ENCODE measurements at places on chromosomes 1 and 21.

GRCh38 chr1:42940851-42941639, 17.6 kb downstream of the SLC2A1 start:
- DNase-seq, result no peak

- no peak for DNase-seq
These were observed 58.5 kb upstream of the BCL10 start for GRCh38 chr1:85334962-85335361.

DNA sequence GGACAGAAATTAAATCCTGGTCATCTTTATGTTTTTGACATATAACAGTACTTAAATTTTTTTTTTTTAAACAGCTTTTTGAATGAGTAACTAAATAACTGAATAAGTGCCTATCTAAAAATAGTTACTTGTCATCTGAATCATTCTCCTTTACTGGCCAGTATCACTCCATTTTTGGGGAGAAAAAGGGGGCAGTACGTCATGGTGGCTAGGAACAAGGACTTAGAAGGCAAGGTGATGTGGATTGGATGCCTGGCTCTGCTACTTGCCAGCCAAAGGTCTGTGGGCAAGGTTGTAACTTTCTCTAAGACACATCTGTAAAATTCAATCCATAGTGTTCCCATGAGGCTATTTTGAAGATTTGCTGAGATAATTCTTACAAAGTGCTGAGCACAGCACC, 220.4 kb upstream of the DEPDC1 start:
- no peak for DNase-seq

DNA sequence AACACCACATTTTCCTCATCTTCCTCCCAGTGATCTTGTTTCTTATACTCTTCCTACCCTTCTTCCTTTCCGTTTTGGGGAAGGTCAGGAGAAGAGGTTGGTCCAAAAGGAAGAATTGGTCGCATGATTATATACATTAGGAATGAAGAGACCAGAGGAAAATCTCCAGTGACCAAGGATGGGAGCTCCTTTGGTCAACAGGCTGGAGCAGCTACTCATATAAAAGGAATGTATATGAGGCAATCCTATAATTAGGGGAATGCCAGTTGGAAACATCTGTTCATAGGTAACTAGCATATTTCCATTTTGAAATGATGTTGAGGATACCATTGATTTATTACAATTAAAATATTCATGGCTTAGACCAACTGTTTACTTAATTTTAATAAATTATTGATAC, 114.5 kb downstream of the LRRC40 start:
- DNase-seq, result no peak

GRCh38 chr1:77273891-77274290, 7.9 kb upstream of the AK5 start:
- no peak for DNase-seq

DNA sequence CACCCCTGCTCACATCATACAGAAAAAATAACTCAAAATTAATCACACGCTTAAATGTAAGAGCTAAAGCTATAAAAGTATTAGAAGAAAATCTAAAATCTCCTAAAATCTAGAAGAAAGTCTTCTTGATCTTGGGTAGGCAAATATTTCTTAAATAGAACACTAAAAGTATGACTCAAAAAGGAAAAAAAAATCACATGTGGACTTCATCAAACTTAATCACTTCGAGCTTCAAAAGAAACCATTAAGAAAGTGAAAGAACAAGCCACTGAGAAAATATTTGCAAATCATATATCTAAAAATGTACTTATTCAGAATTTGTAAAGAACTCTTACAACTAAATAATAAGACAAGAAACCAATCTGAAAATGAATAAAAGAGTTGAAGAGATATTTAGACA, 32.7 kb downstream of the LRRC52 start:
- no peak for DNase-seq

- peak; percentile 55 for DNase-seq
These were observed 1.6 kb downstream of the LMO4 start for GRCh38 chr1:87330057-87330884.

GRCh38 chr1:165551469-165551868, 7.7 kb downstream of the LRRC52 start:
- no peak for DNase-seq

- no peak for DNase-seq
These were observed 652.9 kb downstream of the PLA2G4A start for GRCh38 chr1:187481581-187482148.

GRCh38 chr1:147209825-147210821, 15.0 kb downstream of the FMO5 start:
- DNase-seq, result no peak

GRCh38 chr21:44548922-44549321, 2.4 kb downstream of the KRTAP10-2 start:
- DNase-seq, result no peak

DNA sequence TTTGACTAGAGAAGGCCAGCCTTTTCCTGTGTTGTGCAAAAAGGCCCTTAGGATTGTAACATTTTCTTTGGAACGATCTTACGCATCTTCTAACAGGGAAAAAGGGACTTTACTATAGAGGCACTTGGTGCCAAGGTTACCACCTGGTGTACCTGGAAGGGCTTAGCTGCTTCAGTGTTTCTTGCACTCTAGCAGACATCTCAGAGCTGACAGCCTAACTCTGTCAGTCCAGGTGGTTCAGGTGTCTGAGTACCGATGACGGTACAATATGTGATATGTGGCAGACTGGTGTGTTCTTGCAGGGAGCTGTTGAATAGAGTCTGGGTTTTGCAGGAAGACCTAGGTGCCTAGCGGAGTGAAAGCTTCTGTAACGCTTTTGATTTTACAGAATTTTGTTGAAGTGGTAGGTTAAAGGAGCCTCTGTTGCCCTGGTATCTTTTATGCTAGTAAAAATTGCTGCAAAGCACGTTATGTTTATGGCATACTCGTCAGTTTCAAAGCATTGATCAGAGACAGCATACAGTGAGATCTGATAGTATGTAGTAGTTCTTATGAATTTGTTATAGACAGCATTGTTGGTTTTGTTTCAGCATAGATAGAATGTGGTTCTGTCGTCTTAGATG, 1.4 kb downstream of the MAGI3 start:
- DNase-seq, result peak; percentile 9

DNA sequence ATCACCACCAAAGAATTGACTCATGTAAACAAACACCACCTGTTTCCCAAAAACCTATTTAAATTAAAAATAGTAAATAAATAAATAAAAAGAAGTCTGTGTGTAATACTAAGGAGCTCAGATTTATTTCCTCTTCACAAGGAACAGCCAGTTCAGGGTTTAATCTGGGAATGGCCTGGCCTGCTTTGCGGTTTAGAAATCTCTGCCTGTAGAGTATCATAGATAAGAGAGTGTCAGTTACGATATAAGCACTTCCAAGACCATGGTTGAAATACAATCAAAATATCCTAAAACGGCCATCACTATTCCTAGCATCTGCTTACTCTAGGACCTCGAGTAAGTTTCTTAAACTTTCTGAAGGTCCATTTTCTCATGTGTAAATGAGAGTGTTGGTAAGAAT, 274.4 kb downstream of the PLPP3 start:
- DNase-seq, result no peak

- DNase-seq, result no peak
These were observed 1.1 kb upstream of the SHISAL2A start for GRCh38 chr1:52631759-52632331.

DNA sequence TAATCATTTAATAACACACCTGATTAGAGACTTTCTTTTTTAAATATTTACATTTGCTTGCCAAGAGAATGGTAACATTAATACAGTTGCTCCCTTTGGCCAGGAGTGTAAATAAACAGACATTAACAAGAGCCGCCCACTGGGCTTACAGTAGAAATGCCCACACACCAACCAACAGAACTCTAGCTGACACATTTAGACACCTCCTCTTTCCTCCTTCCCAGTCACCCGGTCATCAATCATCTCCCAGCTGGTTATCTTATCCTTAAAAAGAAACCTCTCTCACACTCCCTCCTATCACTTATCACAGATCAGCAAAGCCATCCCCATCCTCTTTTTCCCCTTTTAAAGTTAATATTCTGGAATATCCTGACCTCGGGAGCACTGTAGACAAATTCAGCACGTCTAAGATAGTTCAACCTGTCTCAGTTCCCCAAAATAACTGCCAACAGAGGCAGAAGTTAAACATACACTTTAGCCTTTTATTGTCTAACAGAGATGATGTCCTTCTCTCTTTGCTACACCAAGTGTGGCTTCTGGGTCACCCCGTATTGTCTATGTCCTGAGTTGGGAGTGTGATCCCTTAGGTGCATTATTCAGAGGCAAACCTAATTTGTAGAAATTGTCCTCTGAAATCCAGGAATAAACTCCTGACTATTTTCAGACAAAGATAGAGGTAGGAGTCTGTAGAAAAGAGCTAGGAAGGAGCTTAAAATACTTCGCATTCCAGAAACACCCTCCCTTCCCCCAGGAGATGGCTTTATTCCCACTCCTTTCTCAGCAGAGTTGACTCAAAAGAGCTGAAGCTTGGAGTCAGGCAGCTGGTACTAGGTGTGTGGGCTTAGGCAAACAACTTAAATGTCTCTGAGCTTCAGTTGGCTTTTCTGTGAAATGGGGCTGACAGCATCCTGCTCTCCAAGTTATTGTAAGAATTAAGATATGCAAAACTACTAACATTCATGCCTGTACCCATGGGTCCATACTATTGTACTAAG, 8.8 kb downstream of the MYCL start:
- DNase-seq, result no peak

- DNase-seq, result no peak
These were observed 5.5 kb upstream of the TRAPPC10 start for GRCh38 chr21:44006656-44007055.

- DNase-seq, result no peak
These were observed 66.4 kb upstream of the TNFSF18 start for GRCh38 chr1:173117108-173117633.

- DNase-seq, result peak; percentile 41
These were observed 7.3 kb downstream of the CD244 start for GRCh38 chr1:160855181-160855981.

- DNase-seq, result no peak
These were observed 40.4 kb upstream of the TMEM52 start for GRCh38 chr1:1959459-1959839.

GRCh38 chr1:66374561-66375111, 159.3 kb upstream of the SGIP1 start:
- DNase-seq, result peak; percentile 31

DNA sequence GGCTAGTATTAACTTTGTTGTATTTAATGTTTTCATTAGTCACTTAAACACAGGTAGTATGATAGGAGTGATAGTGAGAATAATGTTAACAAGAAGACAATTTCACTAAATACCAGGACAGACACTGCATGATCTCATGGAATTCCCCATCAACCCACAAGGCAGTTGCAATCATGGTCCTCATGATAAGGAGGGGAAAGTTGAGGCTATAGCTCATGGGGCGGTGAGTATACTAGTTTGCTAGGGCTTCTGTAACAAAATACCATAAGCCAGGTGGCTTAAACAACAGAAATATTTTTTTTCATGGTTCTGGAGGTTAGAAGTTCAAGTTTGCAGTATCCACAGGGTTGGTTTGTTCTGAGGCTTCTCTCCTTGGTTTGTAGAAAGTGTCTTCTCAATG, 115.8 kb downstream of the DSCAM start:
- DNase-seq, result no peak

DNA sequence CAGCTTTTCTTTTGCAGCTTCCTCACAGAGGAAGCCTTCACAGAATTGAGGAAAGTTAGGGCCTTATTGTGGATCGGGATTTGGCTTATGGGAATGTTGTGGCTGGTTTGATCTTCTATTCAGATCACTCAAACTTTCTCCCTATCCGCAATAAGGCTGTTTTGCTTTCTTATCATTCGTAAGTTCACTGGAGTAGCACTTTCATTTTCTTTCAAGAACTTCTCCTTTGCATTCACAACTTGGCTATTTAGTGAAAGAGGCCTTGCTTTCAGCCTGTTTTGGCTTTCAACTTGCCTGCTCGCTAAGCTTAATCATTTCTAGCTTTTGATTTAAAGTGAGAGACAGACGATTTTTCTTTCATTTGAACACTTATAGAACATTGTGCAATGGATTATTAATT, 181.9 kb upstream of the B3GALT2 start:
- DNase-seq, result no peak

DNA sequence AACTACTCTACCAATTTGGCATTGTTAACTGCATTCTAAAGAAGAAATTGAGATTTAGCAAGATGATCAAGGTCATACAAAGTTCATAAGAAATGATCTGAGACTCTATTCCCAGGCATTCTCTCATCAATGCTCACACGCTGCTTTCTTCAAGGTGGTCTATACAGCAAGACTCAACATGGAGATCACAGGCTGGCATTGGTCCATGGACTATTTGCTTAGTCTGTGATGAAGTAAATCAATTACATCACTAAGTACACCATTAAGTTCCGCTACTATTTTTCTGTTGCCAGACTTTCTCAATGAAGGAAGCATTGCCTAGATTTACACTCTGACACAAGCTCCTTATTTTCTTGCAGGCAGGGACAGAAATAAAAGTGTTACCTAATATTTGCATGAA, 51.9 kb upstream of the CYP2J2 start:
- DNase-seq, result no peak

- no peak for DNase-seq
These were observed 58.1 kb upstream of the ITPKB start for GRCh38 chr1:226797151-226797550.

- DNase-seq, result no peak
These were observed 29.2 kb downstream of the CEP104 start for GRCh38 chr1:3827813-3828307.

GRCh38 chr1:16139473-16139962, 16.4 kb downstream of the EPHA2 start:
- DNase-seq, result no peak

DNA sequence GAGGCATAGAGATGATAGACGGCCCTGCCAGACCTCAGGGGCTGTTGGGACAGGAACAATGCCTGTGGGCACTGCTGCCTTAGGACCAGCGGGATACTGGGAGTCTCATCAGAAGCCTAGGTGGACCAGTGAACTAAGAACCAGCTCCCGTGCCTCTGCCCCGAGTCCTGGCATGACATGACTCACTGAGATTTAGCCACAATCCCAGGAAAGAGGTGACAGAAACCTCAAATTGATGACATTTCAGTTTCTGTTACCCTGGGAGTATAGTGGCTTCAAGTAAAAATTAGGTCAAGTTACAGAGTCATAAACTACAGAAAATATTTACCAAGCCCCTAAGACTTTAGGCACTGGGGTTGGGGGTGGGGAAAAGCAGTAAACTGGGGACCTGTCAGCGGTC, 74.6 kb upstream of the GADD45A start:
- no peak for DNase-seq

- DNase-seq, result peak; percentile 19
These were observed 543.5 kb downstream of the LMO4 start for GRCh38 chr1:87872189-87872588.

GRCh38 chr1:156927215-156928042, 7.0 kb downstream of the LRRC71 start:
- peak; percentile 68 for DNase-seq

- DNase-seq, result no peak
These were observed 41.6 kb downstream of the FAAP20 start for GRCh38 chr1:2152954-2153353.

- no peak for DNase-seq
These were observed 19.9 kb downstream of the ABCA4 start for GRCh38 chr1:94100785-94101612.
